ENCODE measurements at places on chromosomes 5 and 9. TPM values are rescaled to one million over a fixed set of nuclear protein-coding genes. Genes with fewer than 3 reads are reported as not detected.

- DNase-seq, result no peak
Measured at GRCh38 chr5:94480486-94480885, 137.9 kb downstream of the KIAA0825 start.

- DNase-seq, result no peak
Measured at GRCh38 chr5:115542086-115542485, 2.5 kb downstream of the FEM1C start.

GRCh38 chr9:80465556-80465955, 893.8 kb downstream of the TLE4 start:
- no peak for DNase-seq

GRCh38 chr5:83925955-83926337, 205.3 kb upstream of the HAPLN1 start:
- DNase-seq, result no peak

GRCh38 chr9:121778252-121779225, 127.1 kb downstream of the DAB2IP start:
- peak; percentile 56 for DNase-seq

DNA sequence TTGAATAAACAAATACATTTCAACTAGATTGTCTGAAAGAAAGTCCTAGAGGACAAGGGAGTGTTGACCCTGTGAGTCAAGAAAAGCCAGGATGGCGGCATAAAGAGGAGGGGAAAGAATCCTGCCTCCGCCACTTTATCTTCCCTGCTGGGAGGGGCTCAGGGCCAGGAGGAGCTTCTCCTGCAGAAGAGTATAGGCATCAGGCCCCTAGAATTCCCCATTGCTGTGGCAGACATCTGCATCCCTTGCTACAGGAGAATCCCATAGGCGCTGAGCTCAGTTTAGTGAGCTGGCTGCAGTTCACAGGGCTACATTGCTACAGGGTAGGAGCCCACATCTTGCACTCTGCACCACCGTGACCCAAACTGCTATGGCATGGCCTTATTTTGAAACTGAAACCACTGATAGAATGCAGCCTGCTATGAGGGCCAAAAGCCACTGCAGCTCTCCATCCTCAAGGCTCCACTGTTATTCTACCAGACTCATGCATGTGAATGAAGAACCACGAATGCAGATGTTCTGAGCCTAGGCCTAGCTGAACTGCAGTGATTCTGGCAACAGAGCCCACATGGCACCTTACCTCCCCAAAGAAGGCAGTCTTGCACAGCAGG, 941.4 kb upstream of the CTNND2 start:
- no peak for DNase-seq

DNA sequence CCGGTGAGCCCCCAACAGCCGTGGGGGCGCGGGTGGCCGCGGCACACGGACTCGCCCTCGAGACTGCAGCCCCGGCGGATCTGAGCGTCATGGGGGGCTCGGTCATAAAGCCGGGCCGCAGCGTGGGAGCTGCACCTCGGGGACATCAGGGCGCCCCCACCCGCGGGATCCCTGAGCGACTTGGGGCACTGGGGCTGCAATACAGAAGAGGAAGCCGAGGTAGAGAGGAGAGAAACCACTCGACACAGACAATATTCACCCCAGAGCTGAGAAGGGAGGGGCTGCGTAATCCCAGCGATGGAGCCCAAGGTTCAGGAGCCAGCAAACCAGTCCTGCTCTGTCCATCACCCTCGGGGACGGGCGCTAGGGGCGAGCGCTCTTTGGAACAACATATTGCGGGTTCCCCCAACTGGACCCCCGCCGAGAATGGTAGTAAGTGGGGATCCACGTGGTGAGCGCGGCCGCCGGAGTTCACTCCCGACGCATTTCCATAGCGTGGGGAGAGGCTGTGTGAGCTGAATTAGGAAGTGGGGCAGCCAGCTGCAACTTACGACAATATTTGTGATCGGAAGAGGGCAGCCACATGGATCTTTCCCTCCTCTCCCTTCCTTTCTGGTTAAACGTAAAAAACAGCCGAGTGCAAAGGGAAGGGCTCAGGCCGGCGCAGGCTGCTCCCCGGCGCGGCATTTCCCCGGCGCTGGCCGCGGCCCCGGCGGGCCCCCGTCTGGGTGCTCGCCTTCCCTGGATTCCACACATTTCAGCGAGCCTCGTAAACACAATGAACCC, 9.9 kb downstream of the PTCH1 start:
- DNase-seq, result peak; percentile 54

Gene SLF1
- polyA plus RNA-seq, result 12.0 TPM

Gene CDH9
- not detected for polyA plus RNA-seq

Gene PCDHA9
- polyA plus RNA-seq, result 1.1 TPM

Gene SAXO1
- polyA plus RNA-seq, result 103 TPM
